ENCODE measurements at places on chromosomes 5 and 9.

- DNase-seq: no peak
These were observed 11.3 kb downstream of the SMARCA2 start for GRCh38 chr9:2026220-2026997.

DNA sequence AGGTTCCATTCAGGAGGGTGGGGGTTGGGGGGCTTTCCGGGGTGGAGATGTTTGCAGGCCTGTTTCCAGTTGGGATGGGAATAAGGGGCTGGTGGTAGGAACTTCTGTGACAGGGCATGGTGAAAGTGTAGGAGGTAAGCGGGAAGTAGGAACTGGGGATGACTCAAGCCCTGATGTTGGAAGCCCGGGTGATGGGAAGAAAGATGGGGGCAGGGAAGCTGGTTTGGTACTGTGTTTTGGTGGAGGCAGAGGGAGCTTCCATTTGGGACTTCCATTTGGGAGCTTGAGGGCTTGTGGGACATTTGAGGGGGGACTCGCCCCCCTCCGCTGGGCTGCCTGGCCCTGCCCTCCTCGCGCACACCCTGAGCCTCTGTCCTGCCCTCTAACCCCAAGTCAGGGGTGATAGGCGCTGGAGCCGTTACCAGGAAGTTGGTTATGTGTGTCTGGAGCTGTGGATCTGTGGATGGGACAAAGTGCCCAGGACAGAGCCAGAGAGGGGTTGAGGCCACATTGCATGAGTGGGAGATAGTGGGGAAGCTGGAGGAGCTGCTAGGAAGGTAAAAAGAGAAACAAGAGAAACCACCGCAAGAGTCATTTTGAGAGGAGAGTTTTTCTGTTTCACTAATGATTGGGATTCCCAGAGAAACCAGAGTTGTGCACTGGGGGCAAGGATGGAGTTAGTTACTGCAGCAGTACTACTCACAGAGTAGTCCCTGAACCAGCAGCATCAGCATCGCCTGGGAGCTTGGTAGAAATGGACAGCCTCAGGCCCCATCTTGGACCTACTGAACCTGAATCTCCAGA lies 6.6 kb downstream of the RGS14 start:
- DNase-seq: no peak

- no peak for DNase-seq
These were observed 1.3 kb downstream of the ERBIN start for GRCh38 chr5:65927503-65928321.

DNA sequence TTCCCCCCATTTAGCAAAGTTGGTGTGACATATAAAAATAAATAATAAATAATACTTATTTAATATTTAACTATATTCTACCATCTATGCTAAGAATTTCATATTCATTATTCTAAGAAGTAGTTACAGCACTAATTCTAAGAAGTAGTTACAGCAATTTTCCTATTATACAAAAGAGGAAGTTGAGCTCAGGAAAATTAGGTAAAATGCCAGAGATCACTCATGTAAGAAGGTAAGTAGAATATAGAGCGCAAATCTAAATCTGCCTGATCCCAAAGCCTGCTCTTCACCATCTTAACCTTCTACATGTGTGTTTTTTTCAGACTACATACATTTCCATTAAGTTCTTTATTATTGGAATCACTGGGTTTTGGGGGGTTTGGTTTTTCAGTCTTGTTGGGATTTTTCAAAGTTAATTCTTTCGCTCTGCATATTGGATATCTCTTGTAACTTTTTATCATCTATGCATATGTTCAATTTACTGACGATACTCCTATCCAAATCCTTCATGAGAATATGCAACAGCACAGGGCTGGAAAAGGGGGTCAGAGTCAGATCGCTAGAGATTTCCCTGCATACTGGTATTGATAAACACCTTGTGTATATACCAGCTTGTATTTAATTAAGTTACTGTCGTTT lies 852.1 kb downstream of the MAT2B start:
- DNase-seq: no peak

DNA sequence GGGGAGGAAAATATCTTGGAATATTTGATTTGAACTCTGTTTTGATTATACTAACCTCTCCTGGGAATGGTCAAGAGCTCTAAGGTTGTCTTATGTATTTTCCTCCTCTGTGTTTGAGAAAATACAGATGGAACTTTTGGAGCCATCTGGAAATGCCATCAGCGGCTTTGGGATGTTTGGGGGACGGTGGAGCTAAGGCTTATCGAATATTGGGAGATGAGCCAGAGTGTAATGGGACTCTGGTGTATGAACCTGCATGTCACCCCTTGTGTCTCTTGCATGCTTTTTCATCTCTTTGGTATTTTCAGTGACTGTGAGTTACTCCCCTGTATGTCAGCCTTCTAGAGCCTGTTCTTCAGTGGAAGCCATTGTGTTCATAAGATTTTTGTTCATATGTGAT lies 180.0 kb upstream of the OTULINL start:
- no peak for DNase-seq

DNA sequence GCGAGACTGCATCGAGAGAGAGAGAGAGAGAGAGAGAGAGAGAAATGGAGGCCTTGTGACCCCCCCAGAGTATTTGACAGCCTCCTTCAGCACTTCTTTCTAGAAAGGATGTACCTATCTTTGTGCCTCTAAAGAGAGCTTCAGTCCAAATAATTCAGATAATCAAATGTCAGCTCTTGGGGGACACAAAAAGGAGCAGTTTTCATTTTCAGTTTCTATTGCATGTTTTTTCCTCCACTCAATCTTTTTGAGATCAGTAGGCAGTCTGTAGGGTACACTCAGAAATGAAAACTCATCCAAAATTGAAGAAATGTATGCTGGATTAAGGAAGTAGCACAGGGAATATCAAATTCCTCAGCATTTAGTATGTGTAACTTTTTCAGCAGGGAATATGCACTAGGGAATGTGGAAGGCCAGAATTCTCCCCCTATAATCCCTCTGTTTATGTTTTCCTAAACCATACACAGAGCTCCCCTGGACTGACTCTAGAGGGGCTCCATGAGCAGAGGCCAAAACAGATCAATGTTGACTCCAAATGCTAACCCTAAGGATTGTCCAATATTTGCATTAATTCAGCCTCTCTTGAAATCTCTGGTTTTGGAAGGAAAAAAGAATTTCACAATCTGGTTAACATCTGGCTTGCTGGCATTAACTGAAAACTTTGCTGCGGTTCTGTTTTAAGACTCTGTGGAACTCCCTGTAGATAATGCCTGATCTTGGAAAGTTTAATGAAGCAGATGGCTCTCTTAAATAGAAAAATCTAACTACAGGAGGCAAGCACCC lies 250.1 kb downstream of the CEMIP2 start:
- no peak for DNase-seq

DNA sequence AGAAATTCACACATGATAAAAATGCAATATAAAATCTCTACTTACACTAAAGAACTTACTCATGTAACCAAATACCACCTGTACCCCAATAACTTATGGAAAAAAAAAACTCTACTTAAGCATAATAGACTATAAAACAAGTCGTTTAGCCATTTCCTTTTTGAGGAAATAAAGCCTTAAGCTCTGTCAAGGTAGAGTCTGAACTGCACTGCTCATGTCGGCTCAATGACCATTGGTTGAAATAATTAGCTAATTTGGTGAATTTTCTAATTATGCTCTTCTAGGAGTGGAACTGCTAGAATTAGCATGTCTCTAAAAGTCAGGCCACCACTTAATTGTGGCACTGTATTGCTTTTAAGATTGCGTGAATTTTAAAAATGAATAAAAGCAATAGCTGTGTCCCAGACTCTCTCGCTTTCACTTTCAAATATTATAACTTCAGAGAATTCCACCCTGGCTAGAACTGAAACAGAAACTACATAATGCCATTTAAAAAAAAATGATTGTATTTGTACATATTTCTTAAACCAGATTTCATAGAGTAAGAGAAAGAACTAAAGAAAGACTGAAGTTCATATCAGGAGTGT lies 113.0 kb upstream of the PCA3 start:
- no peak for DNase-seq

DNA sequence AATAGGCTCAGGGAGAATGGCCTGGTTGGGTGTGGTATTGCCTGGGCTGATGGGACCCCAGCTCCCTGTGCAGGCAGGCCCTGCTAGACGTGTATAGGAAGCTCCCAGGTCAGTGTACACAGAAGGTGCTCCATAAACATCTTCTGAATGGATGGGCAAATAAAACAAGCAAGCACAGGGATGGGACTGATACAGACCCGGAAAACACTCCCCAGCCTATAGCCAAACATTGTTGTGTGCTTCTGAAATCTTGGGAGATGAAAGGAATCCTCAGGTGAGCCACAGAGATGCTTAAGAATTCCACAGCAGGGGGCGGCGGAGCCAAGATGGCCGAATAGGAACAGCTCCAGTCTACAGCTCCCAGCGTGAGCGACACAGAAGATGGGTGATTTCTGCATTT lies 151.8 kb downstream of the ENTREP1 start:
- DNase-seq: no peak

DNA sequence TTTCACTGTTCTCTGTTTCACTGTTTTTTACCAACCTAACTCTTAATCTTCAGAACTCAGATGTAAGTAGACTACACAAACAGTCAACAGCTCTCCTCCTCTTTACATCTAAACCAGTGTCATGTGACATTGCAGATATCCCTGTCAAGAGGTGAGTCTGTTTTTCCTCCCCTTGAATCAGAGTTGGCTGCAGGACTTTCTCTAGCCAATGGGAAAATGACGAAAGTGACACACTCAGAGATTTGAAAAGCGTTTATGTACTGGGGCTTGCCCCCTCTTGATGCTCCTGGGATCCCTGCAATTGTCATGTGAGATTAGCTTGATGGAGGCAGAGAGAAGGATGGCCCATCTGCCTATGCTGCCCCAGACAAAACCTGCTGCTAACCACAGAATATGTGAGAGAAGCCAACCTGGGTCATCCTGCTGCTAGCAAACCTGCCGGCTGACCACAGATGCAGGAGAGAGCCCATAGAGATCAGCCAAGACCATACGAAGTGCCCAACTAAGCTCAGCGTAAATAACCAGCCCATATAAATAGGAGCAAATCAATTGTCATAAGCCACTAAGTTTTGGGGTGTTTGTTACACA lies 111.1 kb downstream of the ASTN2 start:
- DNase-seq: no peak

DNA sequence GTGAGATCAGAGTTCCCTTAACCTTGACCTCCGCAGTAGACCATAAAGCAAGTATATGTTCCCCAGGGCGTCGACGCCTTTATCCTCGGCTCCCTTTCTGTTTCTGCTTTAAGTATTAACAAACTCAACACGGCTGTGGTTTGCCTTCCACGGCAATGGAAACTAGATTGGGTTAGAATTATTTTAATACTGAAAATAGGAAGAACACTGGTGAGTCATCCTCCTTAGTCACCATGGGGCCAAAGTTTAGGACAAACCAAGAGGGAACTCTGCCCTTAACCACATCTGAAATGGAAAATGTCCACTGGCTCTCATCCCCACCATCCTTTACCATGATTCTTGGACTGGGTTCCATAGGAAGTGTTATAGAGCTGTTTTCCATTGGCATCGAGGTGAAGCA lies 386.1 kb downstream of the ACTL7B start:
- no peak for DNase-seq

- no peak for DNase-seq
These were observed 48.6 kb downstream of the FOXI1 start for GRCh38 chr5:170154297-170154696.

GRCh38 chr9:93682155-93682968 lies 106.0 kb downstream of the PHF2 start:
- no peak for DNase-seq

GRCh38 chr5:83145882-83146331 lies 68.6 kb downstream of the XRCC4 start:
- DNase-seq: no peak

GRCh38 chr9:137245450-137246421 lies 4.6 kb downstream of the TUBB4B start:
- DNase-seq: no peak

DNA sequence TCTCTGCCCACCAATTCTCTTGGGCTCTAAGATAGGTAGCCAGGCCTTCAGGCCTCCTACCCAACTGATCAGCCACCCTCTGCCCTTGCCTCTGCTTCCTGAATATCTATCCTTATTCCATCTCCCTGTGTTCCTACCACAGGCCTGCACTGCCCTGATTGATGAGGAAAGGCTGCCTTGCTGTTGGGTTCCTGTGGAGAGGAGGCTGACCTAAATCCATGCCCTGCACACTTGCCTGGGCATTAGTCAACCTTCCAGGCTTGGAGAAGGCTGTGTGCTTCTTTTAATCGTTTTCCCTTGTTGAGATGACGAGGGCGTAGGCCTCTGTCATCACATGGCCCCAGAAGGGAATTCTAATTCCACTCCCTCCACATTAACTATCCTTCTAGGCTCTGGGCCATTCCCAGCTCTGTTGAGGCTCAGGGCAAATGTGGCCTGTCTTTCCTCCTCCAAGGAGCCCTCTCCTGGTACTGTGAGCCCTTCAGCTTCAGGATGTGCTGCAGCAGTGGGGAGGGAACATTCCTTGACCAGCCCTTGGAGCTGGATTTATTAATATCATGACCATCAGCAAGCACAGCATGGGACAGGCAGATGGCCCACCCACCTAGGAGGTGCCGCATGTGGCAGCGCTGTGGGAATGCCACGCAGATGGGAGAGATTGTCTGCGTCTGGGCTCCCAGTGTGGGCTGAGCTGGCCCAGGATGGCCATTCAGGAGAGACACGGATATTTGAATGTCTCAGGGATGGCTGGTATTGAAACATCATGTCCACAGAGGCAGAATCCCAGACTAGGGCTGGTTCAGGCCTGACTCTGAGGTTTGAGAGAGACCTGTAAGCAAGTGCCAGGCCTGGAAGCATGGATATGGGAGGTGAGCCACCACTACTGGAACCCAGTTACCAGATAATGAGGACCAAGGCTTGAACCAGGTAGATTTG lies 40.9 kb downstream of the ANGPTL2 start:
- no peak for DNase-seq

GRCh38 chr9:37251452-37251851 lies 131.1 kb downstream of the ZCCHC7 start:
- no peak for DNase-seq

- DNase-seq: no peak
These were observed 1078.8 kb downstream of the TAF11L14 start for GRCh38 chr5:18712936-18713485.

DNA sequence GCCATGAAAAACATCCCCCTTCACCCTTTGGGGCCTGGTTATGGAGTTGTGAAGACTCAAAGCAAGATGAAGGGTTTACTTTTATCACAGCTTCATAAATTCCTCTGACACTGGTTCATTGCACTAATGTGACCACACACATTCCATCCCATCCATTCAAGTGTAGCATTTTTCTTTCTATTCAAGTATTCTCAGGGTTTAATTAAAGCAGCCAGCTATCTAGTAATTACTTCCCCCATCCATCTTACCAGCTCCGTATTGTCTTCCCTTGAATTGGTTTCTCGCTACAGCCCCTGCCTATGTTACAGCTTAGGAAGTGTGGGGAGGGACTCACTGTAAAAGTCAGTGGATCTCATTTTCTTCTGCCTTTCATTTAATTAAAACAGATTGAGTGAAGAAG lies 387.0 kb upstream of the RFX3 start:
- DNase-seq: no peak

- no peak for DNase-seq
These were observed 25.1 kb upstream of the EEIG1 start for GRCh38 chr9:128005923-128006322.
